Astrocyte of the spinal cord (primary cell): ENCODE measurements at places on chromosomes 16 and 17.

DNA sequence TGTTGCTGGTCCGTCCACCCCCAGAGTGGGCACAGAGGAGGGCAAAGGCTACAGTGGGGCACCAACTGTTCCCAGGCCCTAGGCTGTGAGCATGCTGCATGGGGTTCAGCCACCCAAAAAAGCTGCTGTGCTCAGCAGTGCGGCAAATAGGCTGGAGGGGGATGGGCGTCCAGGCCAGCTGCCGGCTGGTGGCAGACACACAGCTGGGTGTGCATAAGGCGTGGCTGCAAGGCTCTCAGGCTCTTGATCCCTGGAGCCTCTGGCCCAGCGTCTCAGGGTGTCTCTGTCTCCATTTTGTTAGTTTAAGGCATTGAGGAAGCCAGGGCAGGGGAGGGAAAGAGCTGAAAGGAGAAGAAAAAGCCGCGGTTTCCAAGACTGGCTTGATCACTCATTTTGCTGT is 8.8 kb downstream of the RPL19 start:
- DNase-seq: no peak

GRCh38 chr17:39405436-39405835 is 4.0 kb upstream of the FBXL20 start:
- no peak for DNase-seq

- DNase-seq: no peak
These were observed 12.1 kb downstream of the DNAJC7 start for GRCh38 chr17:42005166-42005565.

DNA sequence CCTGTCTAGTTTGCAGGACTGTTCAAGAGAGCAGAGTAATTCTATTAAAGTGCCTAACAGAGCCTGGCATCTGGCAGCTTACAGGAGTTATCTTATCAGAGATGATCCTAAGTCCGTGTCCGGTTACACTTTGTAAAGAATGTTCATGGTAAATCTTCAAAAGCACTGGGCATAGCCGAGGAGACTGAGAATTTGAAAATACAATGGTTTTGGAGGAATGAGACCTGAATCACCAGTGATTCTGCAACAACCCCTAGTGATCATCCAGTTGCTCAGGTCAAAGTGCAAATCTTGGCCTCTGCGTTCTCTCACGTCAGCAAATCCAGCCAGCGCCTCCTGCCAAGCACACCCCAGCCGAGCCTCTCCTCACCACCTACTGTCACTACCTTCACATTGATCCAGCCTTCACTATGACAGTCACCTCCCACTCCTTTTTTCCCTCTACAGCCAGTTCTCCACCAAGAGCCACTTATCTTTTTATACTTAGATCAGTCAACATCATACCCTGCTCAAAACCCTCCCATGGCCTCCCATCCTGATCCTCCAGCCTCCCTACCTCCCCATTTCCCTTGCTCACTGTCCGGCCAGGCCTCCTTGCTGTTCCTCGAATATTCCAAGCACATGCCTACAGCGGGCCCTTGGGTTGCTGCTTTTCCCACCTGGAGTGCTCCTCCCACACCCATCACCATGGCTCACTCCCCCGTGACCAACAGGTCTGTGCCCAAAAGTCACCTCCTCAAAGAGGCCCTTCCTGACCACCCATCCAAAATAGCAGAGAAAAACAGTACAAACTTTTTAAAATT is 57.4 kb upstream of the ERN1 start:
- no peak for DNase-seq

- DNase-seq: no peak
These were observed 18.5 kb upstream of the ARHGAP27 start for GRCh38 chr17:45451131-45451530.

GRCh38 chr16:82924075-82924854 is 297.5 kb downstream of the CDH13 start:
- no peak for DNase-seq

- DNase-seq: no peak
These were observed 41.4 kb downstream of the FOXK2 start for GRCh38 chr17:82560802-82561428.

GRCh38 chr17:68600931-68601564 is at the start of gene FAM20A:
Gene FAM20A (minus strand): TSS chr17:68601367. CDS start chr17:68600666, 701 bp downstream.
- no peak for DNase-seq

DNA sequence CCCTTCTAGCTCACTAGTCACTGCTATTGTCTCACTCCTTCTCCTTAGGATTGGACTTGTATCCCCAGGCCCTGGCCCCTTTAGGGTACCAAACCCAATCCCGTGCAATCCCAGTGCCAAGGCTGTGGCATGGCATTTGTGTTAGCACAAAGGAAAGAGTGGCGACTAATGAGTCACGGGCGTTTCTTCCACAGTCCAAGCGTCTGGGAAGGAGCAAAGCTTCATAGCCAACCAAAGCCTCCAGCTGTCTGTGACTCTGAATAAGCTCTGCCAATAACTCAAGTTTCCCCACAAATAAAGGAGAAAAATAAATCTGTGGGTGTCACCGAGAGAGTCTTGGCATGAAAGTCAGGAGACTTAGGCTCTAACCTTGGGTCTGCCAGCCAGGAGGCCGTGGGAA is 54.6 kb upstream of the COX10 start:
- peak; percentile 33 for DNase-seq

GRCh38 chr16:17205279-17206211 is 265.2 kb downstream of the XYLT1 start:
- DNase-seq: peak; percentile 62

GRCh38 chr17:80887639-80888175 is 103.9 kb upstream of the CHMP6 start:
- no peak for DNase-seq

DNA sequence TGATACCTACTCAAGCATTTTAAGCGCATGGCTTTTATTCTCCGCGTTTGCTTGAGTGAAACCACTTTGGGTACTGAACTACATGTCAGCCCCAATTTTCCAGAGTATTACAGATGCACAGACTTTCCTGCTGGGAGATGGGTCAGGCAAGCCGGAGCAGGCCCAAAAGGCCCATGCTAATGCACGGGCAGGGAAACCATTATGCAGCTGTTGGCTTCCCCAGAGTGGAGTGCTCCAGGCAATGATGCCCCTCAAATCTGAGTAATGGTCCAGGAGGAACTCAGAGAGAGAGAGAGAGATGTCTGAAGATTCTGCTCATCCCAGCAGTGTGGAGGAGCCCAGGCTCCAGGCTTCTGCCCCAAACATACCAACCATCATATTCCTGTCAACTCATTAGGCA is 80.2 kb downstream of the CDH11 start:
- no peak for DNase-seq

GRCh38 chr17:79615926-79616325 is 5.1 kb upstream of the RBFOX3 start:
- no peak for DNase-seq

- no peak for DNase-seq
These were observed 53.8 kb downstream of the PRMT7 start for GRCh38 chr16:68364561-68364998.

DNA sequence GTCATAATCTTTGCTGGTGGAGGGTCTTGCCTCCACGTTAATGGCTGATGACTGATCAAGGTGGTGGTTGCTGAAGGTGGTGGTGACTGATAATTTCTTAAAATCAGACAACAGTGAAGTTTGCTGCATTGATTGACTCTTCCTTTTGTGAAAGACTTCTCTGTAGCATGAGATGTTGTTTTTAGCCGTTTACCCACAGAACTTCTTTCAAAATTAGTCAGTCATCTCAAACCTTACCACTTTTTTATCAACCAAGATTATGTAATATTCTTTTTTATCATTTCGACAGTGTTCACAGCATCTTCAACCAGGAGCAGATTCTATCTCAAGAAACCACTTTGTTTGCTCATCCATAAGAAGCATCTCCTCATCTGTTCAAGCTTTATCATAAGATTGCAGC is 5.9 kb downstream of the UQCRC2 start:
- no peak for DNase-seq

- peak; percentile 99 for DNase-seq
These were observed 107.1 kb upstream of the KCNJ16 start for GRCh38 chr17:69967910-69968411.

DNA sequence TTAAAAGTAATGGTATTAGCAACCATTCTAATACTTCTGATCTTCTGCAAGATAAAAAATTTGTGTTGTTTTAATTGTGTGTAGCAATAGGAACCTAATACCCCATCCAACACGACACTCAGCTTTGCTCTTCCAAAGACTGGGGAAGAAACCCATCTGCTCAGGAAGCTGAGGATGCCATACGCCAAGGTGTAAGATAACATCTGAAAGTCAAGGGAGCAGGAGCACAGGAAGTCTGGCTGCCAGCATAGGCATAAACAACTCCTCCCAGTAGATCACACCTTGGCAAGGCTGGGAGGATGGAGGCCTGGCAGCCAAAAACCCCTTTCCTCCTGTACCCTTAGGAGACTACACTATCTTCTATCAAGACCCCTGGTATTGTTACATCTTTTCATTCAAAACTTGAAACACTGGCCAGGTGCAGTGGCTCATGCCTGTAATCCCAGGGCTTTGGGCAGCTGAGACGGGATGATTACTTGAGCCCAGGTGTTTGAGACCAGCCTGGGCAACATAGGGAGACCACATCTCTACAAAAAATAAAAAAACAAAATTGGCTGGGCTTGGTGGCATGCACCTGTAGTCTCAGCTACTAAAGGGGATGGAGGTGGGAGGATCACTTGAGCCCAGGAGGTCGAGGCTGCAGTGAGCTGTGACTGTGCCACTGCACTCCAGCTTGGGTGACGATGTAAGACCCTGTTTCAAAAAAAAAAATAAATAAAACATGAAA is 5.7 kb upstream of the SPHK1 start:
- DNase-seq: no peak

- DNase-seq: no peak
These were observed 5.0 kb upstream of the ARHGAP17 start for GRCh38 chr16:25020112-25020631.

DNA sequence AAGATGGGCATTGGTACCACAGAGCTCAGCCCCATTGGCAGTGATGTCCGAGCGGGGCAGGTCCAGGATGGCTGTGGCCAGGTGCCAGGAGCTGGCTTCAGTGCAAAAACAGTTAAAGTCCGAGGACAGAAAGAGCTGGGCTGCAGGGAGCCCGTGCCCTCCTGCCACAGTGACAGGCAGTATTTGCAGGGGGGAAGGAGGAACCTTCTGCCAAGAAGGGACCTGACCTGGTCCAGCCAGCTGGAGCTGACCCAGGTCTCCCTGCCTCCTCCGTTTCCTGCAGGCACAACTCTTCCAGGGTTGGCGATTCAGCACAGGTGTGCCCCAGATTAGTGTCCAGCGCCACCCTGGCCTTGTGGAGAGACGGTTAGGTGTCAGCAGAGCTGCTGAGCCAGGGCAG is 199.0 kb downstream of the ENGASE start:
- DNase-seq: no peak

- DNase-seq: no peak
These were observed 151.5 kb upstream of the ERCC4 start for GRCh38 chr16:13768471-13768870.

DNA sequence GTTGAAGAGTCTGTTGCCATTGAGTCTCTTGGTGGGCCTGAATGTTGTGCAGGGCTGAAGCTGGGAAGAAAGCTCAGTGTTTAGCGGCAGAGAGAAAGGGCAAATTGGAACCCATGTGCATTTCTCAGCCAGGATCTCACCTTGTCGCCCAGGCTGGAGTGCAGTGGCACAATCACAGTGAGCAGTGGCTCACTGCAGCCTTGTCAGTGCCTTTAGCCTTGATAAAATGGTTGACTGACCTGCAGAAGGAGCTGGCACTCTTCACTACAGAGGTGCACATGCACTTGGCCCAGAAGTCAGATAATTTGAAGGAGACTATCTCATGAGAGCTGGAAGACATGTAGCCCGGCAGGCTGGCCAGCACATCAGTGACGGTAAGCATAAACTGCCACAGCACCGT is 124.2 kb upstream of the TBX2 start:
- no peak for DNase-seq

GRCh38 chr17:33072421-33073161 is 80.9 kb downstream of the SPACA3 start:
- DNase-seq: peak; percentile 3

DNA sequence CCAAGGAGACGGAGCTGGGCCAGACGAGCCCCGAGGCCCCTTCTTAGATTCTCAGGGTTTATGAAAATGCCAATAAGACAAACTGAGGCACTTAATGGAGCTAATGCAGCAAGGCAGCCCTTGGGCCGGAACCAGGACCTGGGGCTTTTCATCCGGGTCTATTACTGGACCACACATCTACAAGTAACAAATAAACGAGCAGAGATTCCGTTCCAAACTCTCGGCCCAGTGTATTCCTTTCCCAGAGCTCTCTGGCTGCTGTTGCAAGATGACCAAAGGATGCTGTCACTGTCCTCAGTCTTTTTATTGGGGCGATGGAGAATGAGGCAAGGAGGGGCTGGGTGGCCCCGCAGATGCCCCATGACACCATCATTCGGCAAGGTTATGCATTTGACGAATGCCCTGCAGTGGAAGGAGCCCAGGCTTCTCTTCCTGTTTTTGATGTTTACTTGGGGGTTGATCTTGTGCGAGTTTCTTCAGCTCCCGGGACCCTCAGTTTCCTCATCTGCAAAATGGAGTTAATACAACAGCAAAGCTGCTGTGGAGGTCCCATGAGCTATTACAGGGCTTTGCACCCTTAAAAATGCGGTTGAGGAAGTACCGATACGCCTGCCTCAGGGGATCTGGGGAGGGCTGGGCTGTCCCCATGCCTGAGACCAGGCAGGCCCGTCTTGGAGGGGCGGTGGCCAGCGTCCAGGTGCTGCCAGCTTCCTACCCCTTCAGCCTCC is 1.1 kb upstream of the NTN1 start:
- no peak for DNase-seq

- no peak for DNase-seq
These were observed 28.2 kb downstream of the CRAMP1 start for GRCh38 chr16:1640261-1640941.

- DNase-seq: no peak
These were observed 13.8 kb upstream of the SLC5A10 start for GRCh38 chr17:18937981-18938691.

DNA sequence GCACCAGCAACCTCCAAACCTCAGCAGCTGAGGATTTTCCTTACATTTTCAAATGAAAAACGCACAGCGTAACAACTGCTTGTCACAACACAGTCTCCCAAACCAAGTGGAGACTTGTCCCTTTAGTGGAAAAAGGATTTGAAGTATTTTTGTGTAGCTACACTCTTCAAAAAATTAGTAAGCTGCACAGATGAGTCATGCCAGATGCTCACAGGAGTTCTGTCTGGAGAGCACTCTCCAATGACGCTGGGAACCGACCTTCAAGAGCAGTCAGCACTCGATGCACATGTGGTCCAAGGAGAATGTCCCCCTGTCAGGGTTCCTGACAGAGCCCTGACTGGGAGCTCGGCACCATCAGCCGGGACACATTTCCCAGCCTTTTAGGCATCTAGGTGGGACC is 39.8 kb downstream of the MAP1LC3B start:
- DNase-seq: peak; percentile 88

- DNase-seq: no peak
These were observed 304.4 kb downstream of the HS3ST3B1 start for GRCh38 chr17:14605267-14605599.

DNA sequence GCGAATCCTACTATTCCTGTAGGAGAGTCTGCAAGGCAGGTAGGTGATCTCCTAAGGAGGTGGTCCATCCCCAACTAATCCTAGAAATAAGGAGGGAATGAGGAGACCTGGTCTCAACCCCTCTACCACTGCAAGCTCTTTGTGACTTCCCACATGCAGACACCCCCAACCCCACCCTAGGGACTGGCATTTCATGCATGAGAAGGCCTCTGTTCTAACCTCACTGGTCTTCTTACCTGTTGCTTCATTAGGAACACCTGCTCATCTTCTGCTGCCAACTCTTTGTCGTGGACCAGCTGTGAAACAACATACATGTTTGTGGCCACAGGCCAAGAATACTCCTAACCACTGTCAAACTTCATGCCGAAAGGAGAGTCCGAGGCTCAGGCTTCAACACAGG is 22.6 kb downstream of the DYNC1LI2 start:
- no peak for DNase-seq

- DNase-seq: no peak
These were observed 73.4 kb upstream of the COX10 start for GRCh38 chr17:13995856-13996271.

- DNase-seq: no peak
These were observed 558.9 kb upstream of the HSBP1 start for GRCh38 chr16:83248735-83249463.
